ENCODE measurements at places on chromosomes 6 and 20.

DNA sequence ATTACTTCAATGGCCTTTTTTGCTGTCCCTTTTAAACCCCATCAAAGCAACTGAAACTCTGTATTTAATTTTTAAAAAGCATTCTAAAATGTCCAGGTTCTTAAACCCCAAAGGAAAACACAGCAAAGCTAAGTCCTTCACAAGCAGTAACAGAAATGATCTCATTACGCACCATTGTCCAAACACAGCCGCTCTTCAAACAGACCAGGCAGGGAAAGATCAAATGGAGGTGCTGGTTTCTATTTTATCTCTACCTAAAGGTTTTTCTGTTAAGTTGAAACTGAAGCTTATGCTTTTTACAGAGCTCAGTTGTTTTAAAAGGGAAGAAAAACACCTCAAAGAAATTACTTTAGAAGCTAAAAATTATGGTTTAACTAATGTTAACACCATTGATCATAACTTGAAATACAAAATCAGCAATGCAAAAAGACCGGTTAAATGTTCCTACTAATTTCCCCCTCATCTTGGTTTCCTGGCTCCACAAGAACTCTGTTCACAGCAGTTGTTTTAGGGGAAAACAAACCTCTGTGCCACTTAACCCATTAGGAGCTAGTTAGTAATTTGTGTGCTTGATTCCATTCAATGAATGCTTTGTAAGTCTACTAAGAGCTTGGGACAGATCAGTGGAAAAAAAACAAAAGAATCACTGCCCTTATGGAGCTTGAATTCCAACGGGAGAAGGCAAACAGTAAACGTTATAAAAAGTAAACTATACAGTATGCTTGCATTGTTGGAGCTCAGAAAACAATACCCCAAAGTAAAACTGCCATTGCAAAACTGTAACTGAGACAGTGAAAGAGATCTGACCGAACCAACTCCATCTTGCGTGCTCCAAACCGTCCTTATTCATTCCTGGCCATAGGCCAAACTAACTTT is 87.4 kb downstream of the CD24 start:
- H3K4me3 ChIP-seq: no peak overlapping the region
- no peak for DNase-seq
- no peaks in the 10 kb centered on the region for H3K36me3 ChIP-seq
- no peak overlapping the region for H3K27ac ChIP-seq

DNA sequence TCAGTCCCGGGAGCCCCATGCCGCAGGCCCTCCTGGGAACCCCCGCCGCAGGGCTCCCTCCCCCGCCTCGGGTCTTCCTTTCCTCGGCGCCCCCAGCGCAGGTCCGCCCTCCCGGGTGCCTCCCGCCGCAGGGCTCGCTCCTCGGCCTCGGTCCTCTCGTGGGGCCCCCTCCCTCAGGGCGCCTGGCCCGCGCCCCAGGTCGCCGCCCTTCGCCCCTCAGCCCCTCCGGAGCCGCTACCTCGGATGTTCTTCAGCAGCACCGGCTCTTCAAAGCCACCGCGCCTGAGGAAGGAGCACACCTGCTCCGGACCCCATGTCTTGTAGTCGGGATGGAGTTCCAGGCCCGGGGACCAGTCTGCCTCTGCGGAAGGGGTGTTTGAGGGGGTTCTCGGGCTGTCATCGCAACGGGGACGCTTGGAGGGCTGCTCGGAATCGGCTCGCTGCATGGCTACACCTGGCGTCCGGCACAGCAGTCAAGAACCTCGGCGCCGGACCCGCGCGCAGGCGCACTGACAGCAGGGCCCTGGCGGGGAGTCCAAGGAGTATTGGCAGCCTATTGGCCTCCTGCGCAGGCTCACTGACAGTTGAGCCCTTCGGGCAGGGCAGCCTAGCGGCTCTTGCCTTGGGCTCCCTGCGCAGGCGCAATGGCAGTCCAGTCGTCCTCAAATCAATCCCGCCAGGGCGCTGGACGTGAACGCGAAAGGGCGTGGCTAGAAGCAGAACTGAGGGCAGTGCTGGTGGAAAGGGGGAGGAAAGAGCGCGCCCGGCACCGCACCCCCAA is at the start of gene SAMHD1:
SAMHD1 (minus strand) TSS at position 511 of the 781 bp plus-strand sequence; CDS start at position 446, 65 bp downstream.
- no peaks in the 10 kb centered on the region for H3K27me3 ChIP-seq
- H3K4me3 ChIP-seq: peak within 1 kb of the TSS; percentile 92
- DNase-seq: peak; percentile 93
- H3K27ac ChIP-seq: peak within 1 kb of the TSS; percentile 87
- peaks cover 44% of the 10 kb centered on the region for H3K4me1 ChIP-seq

DNA sequence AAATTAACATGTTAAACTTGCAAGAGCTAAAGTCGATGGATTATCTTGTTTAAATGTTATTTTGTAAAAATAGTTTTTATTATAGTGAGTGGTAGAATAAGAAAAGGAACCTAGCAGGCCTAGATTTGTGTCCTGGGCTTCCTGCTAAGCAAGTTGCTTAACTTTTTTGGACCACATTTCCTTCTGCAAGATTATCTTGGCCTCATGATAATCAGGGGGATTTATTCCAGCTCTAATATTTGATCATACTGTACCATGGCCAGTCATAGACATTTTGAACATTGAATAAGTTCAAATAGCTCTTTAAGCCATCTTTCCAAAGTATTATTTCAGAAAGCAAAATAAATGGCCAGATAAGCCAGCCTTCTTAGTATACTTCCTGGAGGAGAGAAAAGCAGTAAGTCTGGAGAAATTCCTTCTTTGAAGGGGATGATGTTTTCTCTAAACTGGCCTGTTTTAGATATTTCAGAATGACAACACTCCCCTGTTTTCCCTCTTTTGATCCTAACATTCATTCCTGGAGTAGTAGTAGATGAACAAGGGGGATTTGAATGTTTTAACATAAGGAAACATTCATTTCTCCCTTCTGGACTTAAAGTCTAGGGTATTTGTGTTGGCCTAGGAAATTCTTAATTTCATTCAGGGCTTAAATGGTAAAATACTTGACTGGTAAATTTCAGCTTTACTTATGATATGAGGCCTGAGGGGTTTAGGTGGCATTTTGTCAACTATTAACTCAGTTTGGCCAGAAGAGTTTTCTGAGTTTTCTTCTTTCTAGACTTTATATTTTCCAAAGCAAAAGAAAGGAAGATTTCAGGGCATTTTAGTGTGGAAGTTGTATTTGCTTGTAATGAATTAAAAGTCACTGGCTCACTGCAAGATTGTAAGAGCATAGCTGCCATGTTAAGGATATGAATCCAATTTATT is 108.8 kb upstream of the SCGN start:
- no peak overlapping the region for H3K27ac ChIP-seq
- peaks cover 9% of the 10 kb centered on the region for H3K36me3 ChIP-seq
- H3K27me3 ChIP-seq: no peaks in the 10 kb centered on the region
- DNase-seq: no peak

- no peak overlapping the region for H3K27ac ChIP-seq
- no peak overlapping the region for H3K4me3 ChIP-seq
- peaks cover 34% of the 10 kb centered on the region for H3K36me3 ChIP-seq
- no peaks in the 10 kb centered on the region for H3K4me1 ChIP-seq
Measured at GRCh38 chr6:105321728-105322127, 81.2 kb downstream of the PREP start.

DNA sequence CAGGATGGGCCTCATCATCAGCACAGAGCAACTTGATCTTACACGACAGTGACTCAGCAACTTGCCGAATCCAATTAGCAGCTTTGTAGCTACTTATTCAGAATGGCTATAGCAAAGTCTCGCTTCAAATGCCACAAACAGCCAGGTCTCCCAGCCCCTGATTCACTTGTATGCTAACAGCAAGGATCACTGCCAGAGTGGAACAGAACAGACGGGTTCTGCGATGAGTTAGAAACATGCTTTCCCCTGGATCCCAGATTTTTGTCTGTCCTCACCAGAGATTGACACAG is 254.4 kb downstream of the NRN1 start:
- no peak overlapping the region for H3K27ac ChIP-seq
- no peaks in the 10 kb centered on the region for H3K4me1 ChIP-seq
- peaks cover 31% of the 10 kb centered on the region for H3K36me3 ChIP-seq
- no peak for DNase-seq

GRCh38 chr6:71080826-71081225 is 124.0 kb upstream of the B3GAT2 start:
- peaks cover 3% of the 10 kb centered on the region for H3K27me3 ChIP-seq
- no peak for DNase-seq
- no peaks in the 10 kb centered on the region for H3K4me1 ChIP-seq
- H3K27ac ChIP-seq: no peak overlapping the region
- no peak overlapping the region for H3K4me3 ChIP-seq
- no peaks in the 10 kb centered on the region for H3K36me3 ChIP-seq

GRCh38 chr6:109527989-109528388 is 45.0 kb upstream of the ZBTB24 start:
- peaks cover 2% of the 10 kb centered on the region for H3K4me1 ChIP-seq
- no peaks in the 10 kb centered on the region for H3K36me3 ChIP-seq
- no peak overlapping the region for H3K4me3 ChIP-seq

DNA sequence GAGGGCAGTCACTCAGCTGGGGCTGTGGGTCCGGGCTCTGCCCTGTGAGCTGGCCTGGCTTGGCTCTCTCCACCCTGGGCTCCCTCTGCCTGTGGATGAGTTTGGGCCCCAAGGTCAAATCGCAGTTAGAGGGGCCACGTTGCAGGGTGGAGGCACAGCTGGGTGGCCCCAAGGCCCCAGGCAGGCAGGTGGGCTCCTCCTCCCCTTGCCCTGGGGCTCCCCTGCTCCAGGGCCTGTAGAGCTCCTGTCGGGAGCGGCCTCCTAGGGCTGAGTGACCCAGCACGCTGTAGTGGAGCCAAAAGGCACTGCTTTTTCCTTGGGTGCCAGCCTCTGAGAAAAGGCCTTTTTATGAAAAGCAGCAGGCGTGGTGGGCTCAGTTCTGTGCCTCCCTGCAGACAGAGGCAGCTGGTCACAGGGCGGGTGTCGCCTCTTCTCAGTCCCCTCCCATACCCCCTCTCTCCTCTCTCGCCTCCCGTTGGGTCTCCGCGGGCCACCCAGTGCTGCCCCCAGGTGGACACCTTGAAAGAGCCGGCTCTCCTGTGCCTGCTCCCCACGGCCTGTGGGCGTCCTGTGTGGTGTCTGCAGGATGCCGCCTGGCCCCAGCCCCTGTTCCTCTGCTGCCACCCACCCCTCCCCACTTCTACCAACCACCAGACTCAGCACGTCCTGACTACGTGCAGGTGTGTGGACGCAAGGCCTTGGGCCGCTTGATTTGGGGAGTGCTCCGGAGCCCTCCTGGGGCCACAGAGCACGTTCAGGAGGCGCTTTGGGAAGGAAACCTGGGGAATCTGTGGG is 13.2 kb downstream of the SS18L1 start:
- no peak overlapping the region for H3K4me3 ChIP-seq
- DNase-seq: peak; percentile 84
- H3K4me1 ChIP-seq: peaks cover 25% of the 10 kb centered on the region

Data from activated CD8-positive, alpha-beta T cell treated with anti-CD3 and anti-CD28 coated beads for 36 hours (primary cell).